ENCODE measurements at places on chromosomes 3 and 15. TPM values are rescaled to one million over a fixed set of nuclear protein-coding genes. Genes with fewer than 3 reads are reported as not detected.

The SAMMSON gene
- 0.67 TPM for total RNA-seq

The SERINC4 gene
- not detected for total RNA-seq

The EFHB gene
- 1.3 TPM for total RNA-seq

The ACOX2 gene
- total RNA-seq: 17.8 TPM

The CCR9 gene
- not detected for total RNA-seq

The SKOR1 gene
- total RNA-seq: 0.49 TPM

The ADAMTSL3 gene
- total RNA-seq: 5.9 TPM

The PPM1L gene
- 52.5 TPM for total RNA-seq

Data from thyroid gland (tissue), 4 donors.